NCI-H1436 (cell line): ENCODE measurements at places on chromosomes 13 and 19.

GRCh38 chr19:7783991-7784423 is 21.0 kb downstream of the CLEC4M start:
- no peak for DNase-seq

GRCh38 chr13:28743020-28743419 is 24.2 kb upstream of the SLC46A3 start:
- no peak for DNase-seq

DNA sequence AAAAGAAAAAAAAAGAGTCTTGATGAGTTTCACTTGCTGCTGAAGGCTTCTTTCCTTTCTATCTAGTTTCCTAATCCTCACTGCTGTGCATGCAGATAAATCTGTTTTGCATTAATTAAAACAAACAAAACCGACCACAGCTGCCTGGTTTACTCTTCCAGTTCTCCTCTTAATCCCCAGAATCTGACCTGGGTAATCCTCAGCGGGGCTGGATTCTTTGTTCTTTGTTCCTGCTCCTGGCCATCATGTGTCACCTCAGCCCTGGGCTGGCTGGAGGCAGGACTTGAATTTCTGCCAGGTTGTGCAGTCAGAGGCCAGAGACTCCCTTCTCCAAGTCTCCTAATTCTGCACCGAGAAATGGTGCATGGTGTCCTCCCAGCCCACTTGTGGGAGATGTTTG is 52.2 kb upstream of the CYP4F8 start:
- DNase-seq = no peak

- no peak for DNase-seq
Measured at GRCh38 chr13:27028683-27029480, 142.7 kb downstream of the USP12 start.

DNA sequence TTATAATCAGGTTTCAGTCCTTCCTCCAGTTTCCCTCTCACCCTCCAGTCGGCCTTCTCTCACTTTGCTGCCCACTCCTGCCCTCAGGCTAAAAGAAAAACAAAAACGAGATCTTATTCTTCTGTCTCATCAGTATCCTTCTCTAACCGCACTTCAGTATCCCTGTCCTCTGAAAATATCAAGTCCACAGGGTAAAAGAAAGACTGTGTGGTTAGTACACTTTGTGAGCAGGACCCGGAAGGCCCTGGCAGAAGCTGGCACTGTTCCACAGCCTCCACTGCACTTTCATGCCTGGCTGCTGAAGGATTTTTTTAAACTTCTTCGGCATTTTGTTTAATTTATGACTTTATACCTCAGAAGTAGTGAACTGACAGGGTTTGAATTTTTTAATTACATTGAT is 51.8 kb downstream of the TM9SF2 start:
- DNase-seq = no peak

DNA sequence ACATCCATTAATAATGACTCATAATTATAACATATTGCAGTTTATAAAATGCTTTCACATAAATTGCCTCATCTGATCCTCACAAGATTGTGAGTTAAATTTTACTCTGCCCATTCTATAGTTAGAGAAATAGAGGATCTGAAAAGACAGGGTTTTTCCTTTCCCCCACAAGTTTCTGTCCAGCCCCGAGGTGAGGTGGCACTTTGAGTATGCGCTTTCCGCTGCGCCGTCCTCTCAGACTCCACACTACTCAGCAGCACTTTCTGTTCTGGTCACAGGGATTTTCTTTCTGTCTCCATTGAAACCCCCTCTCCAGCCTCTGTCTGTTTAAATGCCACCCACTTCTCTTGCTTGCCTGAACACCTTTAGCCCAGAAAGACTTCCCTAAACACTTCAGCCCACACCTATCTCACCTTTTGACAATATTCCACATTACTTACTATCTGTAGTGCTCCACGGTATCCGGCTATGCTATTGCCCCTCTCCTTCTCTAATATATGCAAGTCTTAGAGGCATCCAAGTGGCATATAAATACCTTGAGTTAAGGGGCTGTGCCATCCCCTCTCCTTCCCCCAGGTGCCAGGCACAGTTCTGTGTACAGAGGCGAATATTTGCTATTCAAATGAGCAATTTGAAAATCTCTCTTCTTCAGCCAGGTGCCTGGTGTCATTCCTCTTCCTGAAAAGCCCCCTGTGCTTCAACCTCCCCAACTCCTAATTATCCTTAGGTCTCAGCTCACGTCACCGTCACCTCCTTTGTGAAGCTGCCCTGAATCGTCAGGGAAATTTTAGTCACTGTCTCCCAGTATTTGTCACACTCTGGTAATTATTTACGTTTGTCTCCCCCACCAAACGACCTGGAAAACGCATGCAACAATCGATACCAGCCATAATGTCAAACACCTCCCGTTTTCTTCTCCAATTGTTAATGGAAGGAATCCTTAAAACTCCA is 268.7 kb downstream of the NHLRC3 start:
- no peak for DNase-seq

- DNase-seq = no peak
Measured at GRCh38 chr13:31050486-31051400, 111.0 kb downstream of the HSPH1 start.

- no peak for DNase-seq
Measured at GRCh38 chr19:45442778-45443461, 19.2 kb upstream of the ERCC1 start.

- no peak for DNase-seq
Measured at GRCh38 chr13:90070362-90070761, 1277.1 kb upstream of the MIR17HG start.

- DNase-seq = no peak
Measured at GRCh38 chr13:100392709-100393630, 195.6 kb downstream of the GGACT start.

- DNase-seq = no peak
Measured at GRCh38 chr13:44969551-44970484, 19.5 kb downstream of the NUFIP1 start.

GRCh38 chr13:41588448-41588847 is 131.1 kb downstream of the RGCC start:
- DNase-seq = no peak

DNA sequence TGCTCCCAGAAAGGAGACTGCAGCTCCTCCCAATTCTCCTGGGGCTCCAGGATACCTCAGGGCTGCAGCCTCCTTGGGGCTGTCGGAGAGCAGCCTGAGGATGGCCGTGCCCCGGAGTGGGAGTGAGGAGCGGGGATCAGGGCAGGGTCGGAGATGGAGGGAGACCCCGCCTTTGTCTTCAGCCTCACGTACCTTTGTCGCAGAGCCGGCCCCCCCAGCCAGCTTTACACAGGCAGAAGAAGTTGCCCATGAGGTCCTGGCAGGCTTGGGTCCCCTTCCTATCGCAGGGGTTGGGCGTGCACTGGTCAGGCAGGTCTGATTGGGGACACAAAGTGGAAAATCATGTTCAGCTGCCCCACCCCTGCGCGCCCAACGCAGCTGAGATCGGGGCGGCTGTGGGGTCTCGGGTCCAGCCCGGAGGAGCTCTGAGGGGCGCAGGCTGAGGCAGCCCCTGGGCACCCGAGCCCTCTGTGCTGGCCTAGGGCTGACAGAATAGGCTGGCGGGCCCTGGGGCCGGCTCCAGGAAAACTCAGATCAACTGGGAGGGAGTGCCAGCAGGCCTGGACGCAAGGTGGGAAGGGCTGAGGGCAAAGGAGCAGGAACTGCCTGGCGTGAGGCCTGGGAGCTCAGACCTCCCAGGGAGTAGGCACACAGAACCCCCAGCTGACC is 24.2 kb downstream of the GAS6 start:
- DNase-seq = no peak

GRCh38 chr13:99709134-99709533 is 207.9 kb downstream of the TM9SF2 start:
- DNase-seq = no peak

DNA sequence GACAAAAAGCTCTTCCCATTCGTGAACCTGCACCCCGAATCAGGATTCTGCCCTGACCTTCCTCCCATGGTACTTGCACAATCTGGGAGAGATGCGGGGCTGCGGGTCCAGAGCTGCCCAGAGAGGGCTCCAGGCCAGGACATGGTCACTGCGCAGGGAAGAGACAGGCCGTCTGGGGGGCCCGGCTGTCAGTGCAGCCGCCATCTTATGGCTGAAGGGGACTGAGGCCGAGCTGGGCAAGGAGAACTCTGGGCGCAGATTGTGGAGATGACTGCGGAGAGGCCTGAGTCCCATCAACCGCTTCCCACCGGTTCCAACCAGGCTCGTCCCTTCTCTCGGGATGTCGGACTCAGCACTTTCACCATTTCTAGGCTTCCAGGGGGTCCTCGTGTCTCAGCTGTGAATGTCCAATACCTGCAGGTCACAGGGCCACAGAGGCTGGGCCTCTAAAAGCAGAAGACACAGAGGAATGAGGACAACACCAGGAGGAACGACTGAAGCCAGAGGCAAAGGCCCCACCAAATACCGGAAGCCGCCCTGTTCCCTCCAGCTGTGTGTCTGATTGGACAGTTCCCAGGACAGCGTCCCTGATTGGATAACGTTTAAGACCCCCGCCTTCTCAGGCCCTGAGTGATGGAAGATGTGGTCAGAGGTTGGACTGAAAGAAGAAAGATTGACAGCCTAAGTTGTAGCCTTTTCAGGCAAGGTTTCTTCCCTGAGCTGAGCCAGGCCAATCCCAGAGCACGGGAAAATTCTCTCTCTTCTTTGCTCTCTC is 117.1 kb upstream of the ZNF91 start:
- DNase-seq = no peak

DNA sequence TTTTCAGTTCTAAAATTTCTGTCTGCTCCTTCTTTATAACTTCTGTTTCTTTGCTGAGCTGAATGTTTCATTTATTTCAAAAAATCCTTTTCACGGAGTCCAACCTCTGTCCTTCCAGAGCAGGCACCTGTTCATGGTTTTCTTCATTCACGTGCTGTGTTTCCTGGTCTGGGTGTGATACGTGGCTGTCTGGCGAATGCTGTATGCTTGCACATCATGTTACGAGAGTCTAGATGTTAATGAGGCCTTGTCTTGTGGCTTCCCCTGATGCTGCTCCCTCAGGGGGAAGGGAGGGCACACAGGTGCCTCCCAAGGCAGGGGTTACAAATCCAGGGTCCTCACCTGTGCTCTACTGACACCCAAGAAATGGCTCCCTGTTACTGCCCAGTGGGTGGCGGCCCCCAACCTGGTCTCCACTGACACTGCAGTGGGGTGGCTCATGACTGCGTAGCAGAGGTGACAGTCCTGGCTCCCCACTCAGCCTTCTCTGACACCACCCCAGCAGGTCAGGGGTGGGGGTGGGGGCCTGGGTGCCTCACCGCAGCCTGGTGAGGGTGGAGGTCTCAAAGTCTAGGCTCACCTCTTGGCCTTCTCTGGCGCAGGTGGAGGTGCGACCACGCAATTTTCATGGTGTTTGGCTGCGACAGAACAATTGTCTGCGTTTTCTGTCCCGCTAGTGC is 20.1 kb upstream of the RAB20 start:
- no peak for DNase-seq

DNA sequence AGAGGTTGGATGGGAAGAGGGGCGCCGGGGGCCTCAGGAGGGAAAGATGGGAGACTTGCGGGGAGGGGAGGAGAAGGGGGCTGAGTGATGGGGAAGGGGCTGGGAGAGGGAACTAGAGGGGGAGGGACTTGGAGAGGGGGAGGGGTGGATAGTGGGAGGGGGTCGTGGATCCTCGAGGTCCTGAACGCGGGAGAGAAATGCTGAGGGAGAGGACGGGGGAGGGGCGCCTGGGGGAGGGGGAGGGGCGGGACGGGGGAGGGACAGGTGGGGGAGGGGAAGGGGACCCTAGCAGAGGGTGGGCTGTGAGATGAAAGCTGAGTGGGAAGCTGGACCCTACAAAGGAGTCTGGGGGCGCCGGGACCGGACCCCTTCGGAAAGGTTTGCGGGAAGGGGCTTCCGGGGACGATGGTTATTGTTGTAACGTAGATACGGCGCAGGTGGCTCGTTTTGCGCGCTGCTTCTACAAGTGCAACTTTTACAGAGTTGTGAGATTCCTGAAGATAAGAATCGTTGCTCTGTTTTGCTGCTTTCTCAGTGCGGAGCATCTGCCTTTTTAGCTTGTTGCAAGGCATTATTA is 418 bp downstream of the ZNF444 start:
- no peak for DNase-seq

DNA sequence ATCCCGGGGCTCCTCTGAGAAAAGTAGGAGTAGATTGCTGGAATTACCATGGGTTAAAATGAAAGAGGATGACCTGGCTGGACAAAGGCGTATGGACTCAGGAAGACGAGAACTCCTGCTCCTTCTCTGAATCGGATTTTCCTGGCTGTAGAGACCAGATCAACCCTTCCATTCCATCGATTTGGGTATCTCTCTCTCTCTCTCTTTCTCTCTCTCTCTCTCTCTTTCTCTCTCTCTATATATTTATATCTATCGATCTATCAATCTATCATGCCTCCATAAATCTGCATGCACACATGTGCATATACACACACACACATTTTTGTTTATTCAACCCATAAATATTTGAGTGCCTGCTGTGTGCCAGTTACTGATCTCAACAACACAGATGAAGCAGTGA is 234.9 kb downstream of the LMO7 start:
- no peak for DNase-seq

DNA sequence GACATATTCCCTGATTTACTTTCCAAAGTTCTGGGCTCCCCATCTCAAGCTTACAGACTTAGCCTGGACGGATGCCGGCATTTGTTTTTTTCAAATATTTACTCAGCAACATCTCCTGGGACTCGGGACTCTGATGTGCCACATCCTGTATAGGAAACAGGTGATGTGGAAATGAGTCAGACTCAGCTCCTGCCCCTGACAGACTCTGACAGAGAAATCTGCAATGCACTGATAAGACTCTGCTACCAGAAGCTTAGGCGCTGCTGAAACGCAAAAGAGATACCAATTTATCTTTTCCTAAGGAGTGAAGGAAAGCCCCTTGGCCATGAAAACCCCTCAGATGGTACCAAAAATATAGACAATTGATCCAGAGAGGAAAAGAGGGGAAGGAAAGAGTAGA is 16.2 kb downstream of the LAIR2 start:
- peak; percentile 1 for DNase-seq

DNA sequence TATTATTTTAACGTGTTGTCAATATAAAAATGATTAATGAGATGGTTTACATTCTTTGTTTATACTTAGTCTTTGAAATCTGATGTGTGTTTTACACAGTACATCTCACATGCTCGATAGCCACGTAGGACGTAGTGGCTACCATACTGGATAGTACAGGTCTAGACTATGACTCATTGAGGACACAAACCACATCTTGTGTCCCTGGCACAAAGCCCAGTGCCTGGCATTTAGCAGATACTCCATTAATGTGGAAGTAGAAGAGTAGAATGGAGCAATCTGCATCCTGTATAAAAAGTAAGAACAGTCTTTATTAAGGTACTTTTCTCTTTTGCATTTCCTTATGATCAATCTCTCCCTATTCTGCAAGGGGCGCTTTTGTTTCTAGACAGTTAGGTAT is 49.0 kb upstream of the FRY start:
- DNase-seq = no peak
